ENCODE measurements at places on chromosomes 5 and 9.

GRCh38 chr9:134187110-134187531 lies 22.8 kb upstream of the RNU6ATAC start:
- no peak for DNase-seq

DNA sequence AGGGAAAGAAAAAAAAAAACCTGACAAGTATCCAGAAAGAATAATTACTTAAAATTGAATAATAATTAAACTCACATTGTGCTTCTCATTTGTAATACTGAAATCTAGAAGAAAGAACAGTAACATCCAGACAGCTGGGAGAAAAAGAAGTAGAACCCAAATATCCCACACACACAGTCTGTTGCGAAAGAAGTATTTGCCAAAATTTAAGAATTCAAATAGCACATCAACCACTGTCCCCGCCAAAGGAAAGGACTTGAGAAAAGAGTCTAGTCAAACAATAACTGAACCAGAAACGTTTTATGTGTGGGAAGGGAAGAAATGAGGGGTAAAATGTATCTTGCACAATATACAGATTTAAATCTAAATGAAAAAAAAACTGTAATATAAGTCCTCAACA lies 202.8 kb downstream of the MLLT3 start:
- no peak for DNase-seq

GRCh38 chr9:15248621-15249020 lies 58.4 kb downstream of the TTC39B start:
- no peak for DNase-seq

DNA sequence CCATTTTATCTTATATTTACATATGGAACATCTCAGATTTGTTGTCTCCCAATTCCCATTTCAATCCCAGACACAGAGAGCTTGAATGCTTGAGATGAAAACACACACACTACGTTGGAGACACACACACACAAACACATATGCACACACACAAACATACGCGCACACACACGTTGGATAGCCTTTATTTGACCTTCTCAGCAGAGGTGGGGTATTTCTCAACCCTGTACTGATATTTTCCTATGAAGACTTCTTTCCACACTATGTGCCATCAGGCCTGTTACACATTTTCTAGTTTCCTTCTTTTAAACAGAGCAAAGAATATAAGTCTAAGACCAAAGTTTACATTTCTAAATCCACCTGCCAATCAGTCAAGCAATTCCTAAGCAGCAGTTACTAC lies 291.0 kb downstream of the TAF11L14 start:
- DNase-seq: no peak

DNA sequence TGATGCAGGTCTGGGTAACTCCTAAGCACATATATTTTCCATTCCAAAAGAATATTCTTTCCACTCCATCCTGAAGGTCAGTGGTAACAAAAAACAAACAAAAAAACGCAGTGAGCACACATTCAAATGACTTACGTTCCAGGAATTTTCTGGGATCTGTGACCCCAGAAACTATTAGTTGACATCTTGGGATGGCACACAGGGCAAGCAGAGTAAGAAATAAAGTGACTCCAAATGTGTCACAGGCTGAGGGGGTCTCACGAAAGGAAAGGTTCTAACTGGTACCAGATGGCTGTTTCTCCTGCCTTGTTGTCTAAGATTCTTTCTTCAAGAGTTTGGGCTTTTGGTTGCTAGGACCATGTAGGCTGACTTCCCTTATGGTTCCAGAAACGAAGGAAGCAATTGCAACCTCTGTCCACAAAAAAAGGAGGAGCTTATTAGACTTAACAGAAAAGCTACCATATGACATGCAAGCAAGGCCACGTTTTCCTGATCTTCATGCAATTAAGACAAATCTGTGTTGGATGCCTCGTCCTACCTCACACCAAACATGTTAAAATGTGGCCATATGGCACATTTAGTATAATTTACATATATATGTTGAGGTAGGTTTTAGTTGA lies 32.7 kb downstream of the PTGS1 start:
- no peak for DNase-seq

GRCh38 chr5:147573211-147573610 lies 63.3 kb upstream of the DPYSL3 start:
- no peak for DNase-seq

DNA sequence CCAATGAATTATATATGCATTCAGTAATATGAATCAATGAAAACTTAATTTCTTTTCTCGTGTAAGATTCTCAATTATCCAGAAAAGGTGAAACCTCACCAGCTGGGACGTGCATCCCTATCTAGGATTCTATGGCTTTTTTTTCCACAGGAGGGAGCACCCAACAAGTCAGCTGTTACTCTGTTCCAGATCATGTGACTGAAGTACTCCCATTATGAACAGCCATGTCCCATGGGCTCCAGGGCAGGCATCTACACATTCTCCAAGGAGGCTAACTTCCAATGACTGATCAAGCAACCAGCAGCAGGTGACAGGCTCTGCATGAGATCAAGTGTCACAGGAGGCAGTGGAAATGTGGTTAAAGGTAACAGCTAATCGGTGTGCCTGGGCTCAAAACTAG lies 118.8 kb downstream of the ELAVL2 start:
- no peak for DNase-seq

GRCh38 chr5:51395666-51396356 lies 12.6 kb downstream of the ISL1 start:
- no peak for DNase-seq

- DNase-seq: no peak
Observed at GRCh38 chr5:96896806-96897205, 20.5 kb downstream of the ERAP2 start.

DNA sequence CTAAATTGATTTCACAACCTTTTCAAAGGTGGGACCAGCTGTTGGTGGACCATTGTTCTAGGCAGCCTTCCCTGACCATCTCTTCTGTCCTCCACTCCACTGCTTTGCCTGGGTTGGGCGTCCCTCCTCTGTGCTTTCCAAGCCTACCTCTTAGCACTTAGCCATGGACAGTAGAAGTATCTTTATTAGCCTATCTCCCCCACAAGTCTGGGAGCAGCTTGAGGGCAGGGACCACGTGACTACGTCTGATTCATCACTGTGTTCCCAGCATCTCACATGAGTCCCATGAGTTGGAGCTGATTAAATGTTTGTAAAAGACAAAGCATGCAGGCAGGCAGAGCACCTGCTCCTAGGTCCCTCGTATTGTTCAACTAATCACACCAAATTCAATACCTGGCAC lies 20.9 kb downstream of the MORN5 start:
- no peak for DNase-seq

GRCh38 chr5:126718236-126718868 lies 58.6 kb upstream of the LMNB1 start:
- DNase-seq: no peak

DNA sequence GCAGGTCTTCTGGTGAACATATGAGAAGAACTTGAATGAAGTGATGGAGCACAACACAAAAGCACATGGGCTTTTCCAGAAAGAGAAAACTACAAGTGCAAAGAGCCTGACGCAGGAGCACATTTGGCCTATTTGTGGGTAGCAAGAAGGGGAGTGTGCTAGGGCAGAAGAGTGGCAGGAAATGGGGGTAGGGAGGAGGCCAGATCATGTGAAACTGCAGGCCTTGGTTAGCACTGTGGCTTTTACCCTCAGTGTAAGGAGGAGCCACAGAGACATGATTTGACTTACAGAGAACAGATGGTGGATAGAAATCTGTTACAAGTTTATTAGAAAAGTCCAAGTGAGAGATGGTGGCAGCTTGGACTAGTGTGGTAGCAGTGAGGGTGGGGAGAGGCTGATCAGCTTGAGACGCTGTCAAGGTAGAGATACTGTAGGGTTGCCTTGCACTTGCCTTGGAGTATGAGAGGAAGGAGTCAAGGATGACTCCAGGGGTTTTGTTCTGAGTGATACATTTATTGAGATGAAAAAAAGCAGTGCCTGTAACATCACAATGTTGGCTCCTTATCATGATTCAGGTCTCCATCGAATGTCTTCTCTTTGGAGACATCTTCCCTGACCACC lies 126.7 kb downstream of the PPP2R2B start:
- DNase-seq: no peak

- no peak for DNase-seq
Observed at GRCh38 chr5:476102-476813, 33.3 kb downstream of the EXOC3 start.

- DNase-seq: no peak
Observed at GRCh38 chr5:147805030-147805454, 22.5 kb upstream of the JAKMIP2 start.

DNA sequence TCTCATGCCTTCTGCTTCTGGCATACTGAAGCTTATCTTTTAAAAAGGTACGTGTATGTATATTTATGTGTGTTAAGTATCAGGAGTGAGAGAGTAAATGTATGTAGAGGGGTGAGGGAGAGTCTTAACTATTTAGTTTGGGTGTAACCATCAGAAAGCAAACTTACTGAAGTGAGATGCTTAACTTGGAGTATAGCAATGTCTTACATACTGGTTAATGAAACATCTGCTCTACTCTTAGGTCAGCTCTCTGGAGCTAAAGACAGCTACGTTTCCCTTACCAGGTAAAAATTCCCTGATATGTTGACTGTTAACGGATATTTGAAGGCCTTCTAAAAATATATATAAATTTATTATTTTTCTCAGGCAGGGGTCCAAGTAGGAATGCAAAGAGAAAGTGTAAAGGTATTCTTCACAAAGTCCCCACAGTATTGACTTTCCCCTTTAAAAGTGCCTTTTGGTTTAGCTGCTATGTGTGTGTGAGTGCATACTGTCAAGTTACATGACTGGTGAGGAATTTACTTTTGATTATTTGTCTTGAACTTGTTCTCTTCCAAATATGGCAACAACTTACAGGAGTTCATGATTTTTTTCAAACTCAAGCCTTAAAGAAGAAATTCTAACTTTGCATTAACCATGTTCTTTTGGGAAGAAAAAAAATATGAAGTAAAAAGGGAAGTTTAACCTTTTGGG lies 12.3 kb upstream of the C5orf24 start:
- DNase-seq: no peak

DNA sequence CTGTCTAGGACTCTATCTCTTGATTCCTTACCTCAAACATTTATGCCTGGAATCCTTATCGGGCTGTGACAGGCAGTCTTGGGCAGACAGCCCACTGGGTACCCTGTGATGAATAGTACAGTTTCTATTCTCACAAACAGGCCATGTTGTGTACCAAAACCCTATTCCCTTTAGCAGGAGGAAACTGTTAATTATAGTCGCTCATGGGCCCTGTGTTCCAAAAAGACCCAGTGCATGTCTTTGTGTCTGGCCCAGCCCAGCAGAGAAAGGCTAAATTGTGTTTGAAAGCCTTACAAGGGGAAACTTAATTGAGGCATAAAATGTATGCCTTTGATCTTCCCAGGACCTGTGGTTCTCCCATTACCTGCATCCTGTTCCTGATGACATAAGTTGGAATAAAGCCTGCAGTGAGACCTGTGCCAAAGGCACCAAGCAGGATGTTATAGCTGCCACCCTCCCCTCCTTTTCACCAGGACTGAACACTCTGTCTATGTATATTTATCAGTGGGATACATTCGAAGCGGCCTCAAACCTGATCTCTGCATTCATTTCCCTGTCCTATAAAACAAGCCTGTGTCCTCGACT lies 43.3 kb downstream of the TLR4 start:
- no peak for DNase-seq

DNA sequence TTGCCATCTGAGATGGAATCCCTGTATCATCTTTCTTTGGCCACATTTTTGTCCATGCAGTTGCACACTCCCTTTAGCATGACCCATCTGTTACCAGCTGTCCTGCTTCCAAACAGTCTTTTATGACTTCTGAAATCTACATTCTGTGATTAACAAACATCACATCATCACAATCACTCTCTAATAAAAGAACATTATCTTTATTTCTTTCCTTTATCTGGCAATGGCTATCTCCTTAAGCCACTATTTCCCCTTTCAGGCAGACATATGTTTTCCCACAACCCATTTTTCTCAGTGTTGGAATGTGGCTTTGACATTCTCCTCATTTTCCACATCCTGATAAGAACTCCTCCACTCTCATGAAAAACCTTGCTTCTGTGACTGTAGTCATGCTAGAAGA lies 141.0 kb downstream of the ST8SIA4 start:
- no peak for DNase-seq

- DNase-seq: no peak
Observed at GRCh38 chr5:116374434-116374852, 200.2 kb downstream of the SEMA6A start.

DNA sequence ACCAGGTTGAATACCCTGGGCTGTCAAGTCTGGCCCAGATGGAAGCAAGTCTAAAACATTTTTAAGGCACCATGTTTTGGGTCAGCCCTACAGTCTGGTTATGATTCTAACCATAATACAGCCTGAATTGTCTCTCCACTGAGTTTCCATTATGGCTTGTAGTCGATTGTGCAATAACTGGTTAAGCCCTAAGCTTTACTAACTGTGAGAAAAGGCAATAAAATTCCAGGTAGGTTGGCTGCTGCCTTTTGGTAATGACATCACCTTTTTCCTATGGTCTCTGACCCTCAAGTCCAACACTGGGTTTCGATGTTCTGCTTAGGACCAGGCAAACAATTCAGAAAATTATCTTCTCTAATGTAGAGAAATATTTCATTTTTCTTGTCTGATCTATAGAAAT lies 243.3 kb downstream of the ACTL7B start:
- DNase-seq: no peak

DNA sequence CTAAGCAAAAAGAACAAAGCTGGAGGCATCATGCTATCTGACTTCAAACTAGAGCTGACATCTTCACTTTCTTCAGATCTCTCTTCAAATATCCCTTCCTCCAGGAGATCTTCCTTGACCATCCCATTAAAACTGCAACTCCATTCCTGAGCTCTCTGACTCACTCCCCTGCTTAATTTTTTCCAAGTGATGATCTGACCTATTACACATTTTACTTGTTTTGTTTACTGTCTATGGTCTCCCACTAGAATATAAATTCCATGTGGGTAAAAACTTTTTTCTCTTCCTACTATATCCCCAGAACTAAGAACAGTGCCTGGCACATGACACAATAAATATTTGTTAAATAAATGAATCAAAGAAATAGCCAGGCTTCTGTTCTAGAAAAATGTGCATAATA lies 87.5 kb downstream of the SLIT3 start:
- DNase-seq: no peak

- no peak for DNase-seq
Observed at GRCh38 chr9:86971742-86972141, 24.4 kb upstream of the GAS1 start.

DNA sequence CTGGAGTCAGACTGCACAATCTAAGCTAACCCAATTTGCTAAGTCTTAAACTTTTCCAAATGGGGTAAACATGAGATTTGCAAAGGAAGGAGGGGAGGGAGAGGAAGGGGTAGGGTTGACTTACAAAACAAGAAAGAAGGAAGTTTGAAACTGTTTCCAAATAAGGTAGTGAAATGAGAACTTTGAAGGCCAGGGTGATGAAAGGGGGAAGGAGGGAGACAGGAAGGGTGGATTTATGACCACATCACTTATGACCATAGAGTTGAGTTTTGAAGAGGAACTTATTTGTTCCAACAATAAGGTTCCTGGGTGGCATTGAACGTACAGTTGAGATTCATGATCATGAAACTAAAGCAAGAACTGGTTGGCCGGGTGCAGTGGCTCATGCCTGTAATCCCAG lies 72.5 kb upstream of the DAPK1 start:
- no peak for DNase-seq

DNA sequence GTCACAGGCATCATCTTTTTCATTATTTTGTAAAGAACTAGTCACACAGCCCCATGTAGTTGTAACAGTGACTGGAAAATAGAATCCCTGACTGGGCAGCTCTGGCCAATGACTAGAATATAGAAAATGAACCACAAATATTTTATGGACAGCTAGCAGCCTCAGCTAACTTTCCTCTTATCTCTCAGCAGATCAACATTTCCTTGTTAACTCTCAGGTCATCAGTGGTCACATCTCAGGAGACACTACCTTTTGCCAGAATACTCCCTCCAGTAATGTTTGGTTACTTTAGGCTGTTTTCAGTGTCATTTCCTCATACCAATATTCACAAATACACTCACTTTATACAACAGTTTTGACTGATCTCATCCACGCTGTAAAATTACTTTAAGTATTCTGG lies 43.9 kb downstream of the FAM169A start:
- DNase-seq: no peak
